ENCODE measurements at places on chromosomes 7 and 10.

GRCh38 chr7:44796504-44797328, at the start of gene PPIA:
TSS of gene PPIA (plus strand) at chr7:44796681. CDS start at chr7:44796725, 44 bp downstream.
- DNase-seq, result peak; percentile 98

- DNase-seq, result no peak
Observed at GRCh38 chr10:97034301-97034700, 151.5 kb downstream of the SLIT1 start.

GRCh38 chr10:51010977-51011376, 63.3 kb upstream of the PRKG1 start:
- no peak for DNase-seq

- no peak for DNase-seq
Observed at GRCh38 chr10:86730227-86730626, 26.2 kb upstream of the BMPR1A start.

GRCh38 chr7:31110331-31111108, 58.4 kb downstream of the ADCYAP1R1 start:
- DNase-seq, result no peak

DNA sequence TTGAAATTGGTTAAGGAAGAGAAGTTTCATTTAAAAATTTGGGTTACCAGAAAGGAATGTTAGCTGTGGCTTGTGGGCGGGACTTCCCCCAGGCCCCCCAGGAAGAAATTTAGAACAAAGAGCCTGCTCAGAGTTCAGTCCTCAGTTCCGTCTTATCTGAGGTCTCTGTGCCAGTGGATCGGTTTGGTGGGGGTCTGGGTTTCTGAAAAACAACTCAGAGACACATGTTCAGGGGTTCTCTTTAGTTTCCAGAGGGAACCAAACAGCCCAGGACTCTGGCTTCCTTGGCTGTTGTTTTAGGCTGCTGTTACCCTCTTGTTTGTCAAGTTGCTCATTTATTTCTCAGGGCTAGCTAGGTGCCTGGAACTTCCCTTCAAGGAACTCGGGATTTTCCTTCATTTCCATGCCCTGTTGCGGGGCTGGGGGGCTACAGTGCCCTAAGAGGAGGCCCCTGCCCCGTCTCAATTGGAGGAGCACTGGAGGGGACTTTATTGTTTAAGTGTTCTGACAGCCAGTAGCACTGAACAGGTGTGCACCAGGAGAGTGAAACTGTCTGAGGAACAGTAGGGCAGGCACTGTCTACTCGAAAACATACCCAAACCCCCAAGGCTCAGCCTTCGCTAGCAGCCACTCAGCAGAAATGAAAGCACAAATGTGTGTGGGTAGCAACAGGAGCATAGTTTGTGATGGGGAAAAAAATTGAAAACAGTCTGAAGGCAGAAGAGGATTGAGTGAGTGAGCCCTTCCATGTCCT, 59.9 kb downstream of the ALOX5 start:
- no peak for DNase-seq

DNA sequence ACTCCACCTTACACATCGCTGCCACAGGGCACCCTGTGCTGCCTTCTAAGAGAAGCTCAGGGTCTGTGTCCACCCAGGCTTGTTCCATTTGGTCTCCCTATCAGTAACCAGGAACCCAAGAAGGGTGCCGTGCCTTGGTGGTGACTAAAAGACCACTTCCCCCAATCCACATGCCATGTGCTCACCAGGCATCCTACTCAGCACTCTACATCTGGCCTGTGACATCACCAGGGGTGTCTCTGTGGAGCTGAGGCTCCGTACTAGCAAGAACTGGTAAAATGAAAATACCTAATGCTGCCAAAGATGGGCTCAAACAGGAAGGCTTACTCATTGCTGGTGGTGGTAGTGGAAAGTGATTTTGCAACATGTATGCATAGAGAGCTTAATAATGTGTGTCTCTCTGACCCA, 19.0 kb upstream of the C10orf71 start:
- DNase-seq, result no peak
